ENCODE measurements at places on chromosomes 7 and 10.
A peak's percentile ranks its signal among the peaks of the same experiment; 100 is the strongest.

DNA sequence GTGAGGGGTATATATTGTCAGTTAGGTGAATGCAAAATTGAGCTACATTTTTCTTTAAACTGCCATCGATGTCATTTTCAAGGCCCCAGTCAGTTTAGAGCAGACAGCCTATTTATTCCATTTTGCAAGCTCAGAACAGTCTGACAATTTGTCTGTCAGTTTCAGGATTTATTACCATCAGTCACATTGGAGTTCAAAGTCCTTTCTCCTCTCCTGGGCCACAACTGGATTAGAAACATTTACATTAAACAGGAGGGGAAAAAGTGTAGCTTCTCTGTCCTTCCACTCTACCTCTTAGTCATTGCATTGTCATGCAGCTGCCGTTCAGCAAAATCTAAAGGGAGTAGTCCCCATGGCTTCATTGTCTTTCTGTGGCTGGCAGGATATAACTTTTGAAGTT lies 3.5 kb upstream of the GHITM start:
- no peak for DNase-seq

- no peak for DNase-seq
Observed at GRCh38 chr7:80481196-80481884, 30.5 kb downstream of the GNAT3 start.

GRCh38 chr10:100528921-100529474 lies 673 bp downstream of the NDUFB8 start:
- no peak for DNase-seq

DNA sequence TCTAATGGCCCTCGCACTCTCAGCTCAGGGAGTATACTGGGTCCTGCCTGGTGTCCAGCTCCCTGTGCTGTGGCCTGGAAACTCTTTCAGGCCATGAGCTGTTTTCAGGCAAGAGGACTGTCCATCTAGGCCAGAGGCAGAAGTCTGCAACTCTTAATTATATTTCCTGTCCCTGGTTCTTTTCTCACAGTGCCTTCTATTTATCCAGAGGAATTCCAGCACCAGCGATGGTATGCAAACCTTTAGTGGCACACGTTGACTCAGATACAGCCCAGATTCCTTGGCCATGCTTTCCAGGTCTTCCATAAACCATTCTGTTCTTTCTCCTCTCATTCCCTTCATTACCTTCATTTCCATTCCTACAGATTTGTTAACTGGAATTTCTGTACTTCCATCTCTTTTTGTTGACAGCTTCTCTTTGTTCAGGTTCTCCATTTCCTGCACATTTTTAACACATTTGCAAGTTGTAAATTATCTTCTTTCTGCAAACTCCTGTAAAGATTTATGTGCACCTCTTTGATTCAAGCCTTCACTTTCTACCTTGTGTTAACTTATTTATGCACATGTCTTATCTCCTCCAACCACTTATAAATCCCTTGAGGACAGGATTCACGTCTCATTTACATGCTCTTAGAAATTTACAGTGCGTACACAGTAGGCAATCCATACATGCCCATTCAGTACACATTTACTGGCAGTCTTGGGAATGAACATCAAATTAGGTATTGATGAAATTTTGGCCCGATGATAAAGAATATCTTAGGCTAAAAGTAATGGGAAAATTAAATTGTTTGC lies 172.1 kb downstream of the CELF2 start:
- no peak for DNase-seq

GRCh38 chr10:75238182-75239095 lies 2.7 kb upstream of the COMTD1 start:
- no peak for DNase-seq

DNA sequence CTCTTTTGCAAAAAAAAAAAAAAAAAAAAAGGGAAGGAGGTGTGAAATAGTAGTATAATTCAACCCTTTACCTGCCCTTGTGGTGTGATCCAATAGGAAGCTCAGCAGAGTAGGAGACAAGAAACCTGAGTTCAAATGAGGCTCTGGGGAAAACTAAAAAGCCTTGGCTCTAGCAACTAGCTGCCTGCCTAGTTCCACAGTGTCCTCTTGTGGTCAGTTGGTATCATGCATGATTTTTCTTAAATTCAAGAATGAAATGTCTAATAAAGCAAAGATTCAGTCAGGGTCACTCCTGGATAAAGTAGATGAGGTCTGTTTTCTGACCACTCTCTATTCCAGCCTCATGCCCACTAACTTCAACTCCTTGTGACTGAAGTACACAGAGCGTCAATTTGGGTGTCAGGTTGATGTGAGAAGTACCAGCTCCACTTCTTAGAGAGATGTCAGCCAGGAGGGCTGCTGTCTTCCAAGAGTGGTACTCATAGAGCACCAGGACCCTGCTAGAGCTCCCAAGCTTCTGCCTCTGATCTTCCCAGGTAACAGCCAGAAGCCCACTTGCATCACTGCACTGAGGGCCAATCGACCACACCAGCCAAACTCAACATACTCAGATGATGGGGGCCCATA lies 10.5 kb downstream of the LSM5 start:
- DNase-seq: peak; percentile 52

DNA sequence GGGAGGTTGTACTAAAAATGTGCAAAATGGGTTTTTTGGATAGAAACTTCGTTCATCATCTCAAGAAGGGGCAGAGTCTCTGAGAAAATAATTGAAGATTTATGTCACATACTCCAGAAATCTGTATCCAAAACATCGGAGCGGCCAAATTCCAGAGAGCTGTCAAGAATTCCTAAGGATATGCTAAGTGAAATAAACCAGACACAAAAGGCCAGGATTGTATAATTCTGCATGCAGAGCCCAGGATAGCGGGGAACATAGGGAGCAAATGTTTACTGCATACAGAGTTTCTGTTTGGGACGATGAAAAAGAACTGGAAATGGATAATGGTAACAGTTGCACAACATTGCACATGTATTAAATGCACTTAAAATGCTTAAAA lies 224.2 kb upstream of the AUTS2 start:
- DNase-seq: no peak

GRCh38 chr10:88819290-88819689 lies 16.8 kb downstream of the LIPM start:
- no peak for DNase-seq

GRCh38 chr7:117485118-117485620 lies 5.3 kb downstream of the CFTR start:
- no peak for DNase-seq

GRCh38 chr7:28597284-28597683 lies 185.0 kb downstream of the CREB5 start:
- DNase-seq: no peak

DNA sequence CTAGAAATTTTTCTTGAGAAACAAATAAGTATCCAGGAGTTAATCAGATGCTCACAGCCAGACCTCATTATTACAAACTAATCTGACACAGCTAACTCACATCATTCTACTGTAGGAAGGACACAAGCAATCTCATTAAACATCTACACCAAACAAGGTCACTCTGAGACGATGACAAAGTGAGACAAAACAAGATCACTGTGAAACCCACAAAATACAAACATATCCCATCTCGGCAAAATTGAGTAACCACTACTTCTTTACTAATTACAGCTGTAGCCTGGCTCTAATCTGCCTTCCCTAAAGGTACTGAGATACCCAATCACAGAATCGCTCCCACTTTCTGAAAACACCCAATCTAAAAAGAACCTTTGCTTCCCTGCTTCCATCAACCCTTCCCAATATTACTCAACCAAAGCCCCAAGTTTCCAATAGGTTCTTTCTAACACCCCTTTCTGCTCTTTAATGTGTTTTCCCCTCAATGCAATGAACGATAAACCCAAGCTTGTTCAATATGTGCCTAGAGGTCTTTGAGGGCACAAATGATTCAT lies 26.9 kb downstream of the CCDC6 start:
- DNase-seq: no peak

Measured in DMS79 (cell line).